CD4-positive, CD25-positive, alpha-beta regulatory T cell (primary cell): ENCODE measurements at places on chromosomes 1 and 21.

- DNase-seq, result no peak
These were observed 80.0 kb upstream of the CNTN2 start for GRCh38 chr1:204962742-204963632.

DNA sequence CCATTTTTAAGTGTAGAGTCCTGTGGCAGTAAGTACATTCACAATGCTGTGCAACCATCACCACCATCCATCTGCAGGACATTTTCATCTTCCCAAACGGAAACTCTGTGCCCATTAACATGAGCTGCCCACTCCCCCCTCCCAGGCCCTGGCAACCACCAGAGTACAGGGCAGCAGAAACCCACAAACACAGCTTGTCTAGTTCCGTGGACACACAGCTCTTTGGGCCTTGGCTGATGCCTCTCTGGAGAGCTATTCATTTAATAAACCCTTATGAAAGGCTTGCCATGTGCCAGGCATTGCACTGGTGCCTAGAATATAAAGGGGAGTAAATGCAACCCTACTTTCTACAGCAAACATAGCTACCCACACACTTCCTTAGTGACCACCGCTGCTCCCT lies 28.0 kb downstream of the STUM start:
- DNase-seq, result no peak

DNA sequence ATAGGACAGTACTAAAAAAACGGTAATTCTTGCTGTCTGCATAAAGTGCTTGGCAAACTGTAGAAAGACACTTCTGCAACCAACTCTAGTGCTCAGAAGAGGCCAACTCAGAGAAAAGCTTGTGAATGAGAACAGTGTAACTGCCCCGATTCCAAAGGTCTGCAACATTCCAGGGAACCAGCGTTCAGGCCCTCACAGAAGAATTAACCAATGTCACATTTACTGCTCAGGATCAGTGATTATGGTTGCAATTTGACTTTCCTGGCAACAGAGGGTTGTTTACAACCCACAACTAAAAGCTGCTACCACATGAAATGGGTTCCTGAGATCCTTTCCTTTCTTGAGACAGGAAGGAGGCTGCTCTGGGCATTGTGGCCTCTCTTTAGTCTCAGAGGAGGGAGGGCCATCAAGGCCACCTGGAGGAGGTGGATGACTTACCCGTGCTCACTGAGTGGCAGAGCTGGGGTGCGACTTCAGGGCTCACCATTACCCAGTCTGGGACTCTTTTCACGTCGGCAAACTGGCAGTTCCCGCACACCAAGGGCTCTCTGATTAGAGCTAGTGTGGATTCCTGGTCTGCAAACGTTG lies 15.3 kb downstream of the SRSF4 start:
- DNase-seq, result no peak

- DNase-seq, result no peak
These were observed 12.1 kb upstream of the SLC45A3 start for GRCh38 chr1:205692423-205692822.

DNA sequence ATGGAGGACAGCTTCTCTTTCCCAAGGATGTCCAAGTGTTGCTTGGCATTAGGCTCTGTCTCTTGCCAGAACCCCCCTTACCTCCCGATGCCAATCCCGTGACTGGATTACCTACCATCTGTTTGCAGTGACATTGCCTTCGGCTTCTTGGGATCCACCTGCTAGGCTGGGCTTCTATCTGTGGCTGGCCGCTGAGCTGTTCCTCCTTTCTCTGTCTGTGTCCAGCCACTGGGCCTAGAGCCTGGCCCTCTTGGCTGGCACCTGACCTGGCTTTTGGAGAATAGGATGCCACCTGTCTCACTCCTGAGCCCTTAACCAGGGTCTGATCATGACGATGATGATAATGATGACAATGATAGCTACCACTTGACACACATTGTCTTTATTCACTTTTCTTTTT lies 41.6 kb upstream of the STUM start:
- DNase-seq, result no peak

- DNase-seq, result no peak
These were observed 172.8 kb downstream of the PTGER3 start for GRCh38 chr1:70874818-70875217.
